Non-pigmented ciliary epithelial cell (primary cell): ENCODE measurements at places on chromosomes 2 and 18.

DNA sequence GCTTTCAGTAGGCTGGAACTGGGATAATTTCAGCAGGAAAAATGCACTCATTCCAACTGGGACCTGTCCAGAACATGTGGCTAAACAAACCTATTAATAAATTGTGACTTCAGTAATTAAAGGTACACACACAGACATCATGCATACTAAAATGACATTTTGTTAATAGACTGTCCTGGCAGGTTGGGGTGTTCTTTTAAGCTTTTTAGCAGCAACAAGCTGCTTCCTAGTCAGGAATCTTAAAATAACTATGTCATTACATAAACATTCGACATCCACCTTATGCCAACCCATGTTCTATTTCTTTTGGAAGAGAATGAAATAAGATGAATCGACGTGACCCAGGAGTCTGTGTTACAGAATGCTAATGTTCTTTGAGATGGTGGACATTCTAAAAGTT is 435.7 kb downstream of the TXNL1 start:
- DNase-seq, result no peak

DNA sequence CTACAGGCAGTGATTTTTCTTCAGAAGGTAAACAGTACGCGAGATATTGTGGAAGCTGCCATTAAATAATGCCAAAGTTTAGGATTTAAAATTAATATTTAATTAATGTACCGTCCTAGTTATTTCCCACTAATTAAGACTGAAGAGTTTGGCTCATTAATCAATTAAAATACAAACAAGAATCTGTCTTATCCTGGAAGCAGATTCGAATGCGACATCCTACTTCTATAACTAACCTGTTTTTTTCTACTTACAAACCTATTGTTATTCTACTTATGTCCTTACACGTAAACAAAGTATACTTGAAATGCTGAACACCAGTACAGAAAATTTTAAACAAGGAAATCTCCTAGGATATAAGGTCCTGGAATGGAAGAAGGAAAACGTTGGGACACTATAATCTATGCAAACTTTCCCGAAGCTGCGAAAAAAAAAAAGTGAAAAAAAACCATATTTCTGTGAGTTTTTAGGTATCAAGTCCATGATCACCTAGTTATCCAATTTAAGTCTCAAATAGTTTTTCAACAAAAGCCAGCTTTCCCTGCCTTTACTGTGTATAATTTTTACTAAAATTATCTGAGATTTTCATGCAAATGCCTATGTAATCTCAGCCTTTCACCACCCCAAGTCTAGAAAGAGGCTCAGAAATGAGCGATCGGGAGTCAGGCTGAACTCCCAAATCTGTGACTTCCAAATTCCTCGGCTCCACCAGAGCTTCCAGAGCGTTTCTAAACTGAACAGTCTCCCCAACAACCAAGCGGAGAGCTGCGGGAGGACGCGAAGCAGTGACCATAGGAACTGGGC is 1.2 kb upstream of the C2orf15 start:
- no peak for DNase-seq

DNA sequence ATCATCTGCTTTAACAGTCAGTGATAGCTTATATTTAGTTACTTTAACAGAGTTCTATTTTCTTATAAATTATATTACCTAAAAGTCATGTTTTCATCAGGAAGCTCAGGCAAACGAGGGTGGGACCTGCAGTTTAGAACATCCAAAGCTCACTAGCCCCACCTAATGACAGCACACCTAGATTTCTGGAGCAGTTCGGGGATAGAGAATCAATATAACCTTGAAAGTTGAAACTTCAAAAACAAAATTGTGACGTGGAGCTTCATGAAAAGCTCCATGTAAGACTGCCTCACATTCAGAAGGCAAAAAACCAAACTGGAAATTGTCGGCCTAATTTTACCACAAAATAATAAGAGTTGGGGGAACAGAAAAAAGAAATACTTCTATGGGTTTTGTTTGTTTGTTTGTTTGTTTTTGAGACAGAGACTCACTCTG is 185.9 kb upstream of the CCDC150 start:
- peak; percentile 20 for DNase-seq

GRCh38 chr18:31574359-31574758 is 17.3 kb upstream of the TTR start:
- no peak for DNase-seq

- no peak for DNase-seq
Observed at GRCh38 chr18:33270297-33270696, 170.2 kb downstream of the CCDC178 start.

DNA sequence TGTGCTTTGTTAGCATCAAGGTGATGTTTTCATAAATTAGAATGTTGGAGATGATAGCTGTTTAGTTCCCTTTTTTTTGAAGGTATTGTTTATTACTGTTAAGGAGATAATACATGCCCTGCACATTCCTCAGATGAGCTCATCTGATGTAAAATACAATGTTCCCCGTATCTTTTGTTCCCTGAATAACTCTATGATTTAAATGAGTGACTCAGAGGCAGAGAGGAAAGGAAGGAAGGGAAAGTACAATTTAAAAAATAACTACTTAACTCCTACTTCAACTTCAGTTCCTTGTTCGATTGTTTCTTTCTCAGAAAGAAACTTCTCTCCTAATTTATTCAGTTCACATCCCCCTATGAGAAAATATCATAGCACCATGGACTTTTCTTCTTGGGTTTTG is 208.7 kb downstream of the KCNE4 start:
- DNase-seq, result no peak

DNA sequence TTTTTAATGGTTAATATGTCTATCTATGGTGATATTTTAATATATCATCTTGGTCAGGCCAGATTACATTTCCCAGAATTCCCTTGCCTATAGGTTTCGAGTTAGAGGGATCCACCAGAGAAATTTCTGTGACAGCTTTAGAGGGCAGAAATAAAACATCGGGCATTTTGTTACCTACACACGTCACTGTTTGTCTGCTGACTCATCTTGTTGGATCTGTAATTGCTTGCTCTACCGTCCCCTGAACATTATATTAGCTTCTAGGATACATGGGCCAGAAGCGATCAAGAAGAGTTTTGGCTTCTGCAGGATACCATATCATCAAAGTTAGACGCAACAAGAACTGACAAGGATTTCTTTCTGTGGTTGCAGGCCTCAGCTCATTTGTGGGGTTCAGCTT is 795.8 kb upstream of the GCFC2 start:
- DNase-seq, result no peak

GRCh38 chr2:63894167-63894566 is 52.5 kb downstream of the UGP2 start:
- DNase-seq, result no peak

GRCh38 chr2:19762142-19762541 is 139.6 kb downstream of the TTC32 start:
- DNase-seq, result no peak

- DNase-seq, result no peak
Observed at GRCh38 chr18:60350941-60351340, 21.6 kb downstream of the MC4R start.
